ENCODE measurements at places on chromosomes 11 and 22. TPM values are rescaled to one million over a fixed set of nuclear protein-coding genes. Genes with fewer than 3 reads are reported as not detected.

The COPB1 gene
- total RNA-seq, result 92.3 TPM

DNA sequence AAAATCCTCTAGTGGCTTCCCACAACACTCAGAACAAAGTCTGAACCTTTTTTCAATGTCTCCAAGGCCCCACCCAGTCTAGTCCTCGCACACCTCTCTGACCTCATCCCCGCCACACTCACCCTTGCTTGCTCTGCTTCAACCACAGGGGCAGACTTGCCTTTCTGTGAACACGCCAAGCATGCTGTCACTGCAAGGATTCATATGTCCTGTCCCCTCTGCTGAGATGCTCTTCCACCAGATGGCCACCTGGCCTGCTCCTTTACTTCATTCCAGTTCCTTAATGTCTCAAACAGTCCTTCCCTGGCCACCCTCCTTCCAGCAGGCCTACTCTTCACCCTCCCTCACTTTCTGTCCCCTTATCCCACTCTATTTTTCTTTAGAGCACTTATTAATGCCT, 60.6 kb upstream of the ARHGAP20 start:
- H3K36me3 ChIP-seq, result no peaks in the 10 kb centered on the region
- no peak overlapping the region for H3K27ac ChIP-seq
- no peak overlapping the region for H3K4me3 ChIP-seq
- H3K4me1 ChIP-seq, result no peaks in the 10 kb centered on the region
- no peak for DNase-seq

The GRK3 gene
- total RNA-seq, result 11.5 TPM

The KCNC1 gene
- 0.03 TPM for total RNA-seq

The TNNT3 gene
- total RNA-seq, result 0.60 TPM

GRCh38 chr22:47304854-47305253, 542.4 kb downstream of the TBC1D22A start:
- H3K4me1 ChIP-seq, result no peaks in the 10 kb centered on the region
- DNase-seq, result no peak
- no peaks in the 10 kb centered on the region for H3K27me3 ChIP-seq
- H3K36me3 ChIP-seq, result no peaks in the 10 kb centered on the region

The POU2AF1 gene
- total RNA-seq, result 18.5 TPM

- H3K4me3 ChIP-seq, result no peak overlapping the region
- no peaks in the 10 kb centered on the region for H3K4me1 ChIP-seq
- no peak overlapping the region for H3K27ac ChIP-seq
- no peaks in the 10 kb centered on the region for H3K36me3 ChIP-seq
Measured at GRCh38 chr11:104214517-104214916, 50.6 kb upstream of the PDGFD start.

The DGKZ gene
- 50.6 TPM for total RNA-seq

- H3K4me1 ChIP-seq, result peaks cover 4% of the 10 kb centered on the region
- DNase-seq, result no peak
Measured at GRCh38 chr11:68816251-68816776, 25.4 kb downstream of the CPT1A start.

The SPA17 gene
- 10.7 TPM for total RNA-seq

- no peaks in the 10 kb centered on the region for H3K36me3 ChIP-seq
- H3K4me3 ChIP-seq, result no peak overlapping the region
- no peak for DNase-seq
- H3K4me1 ChIP-seq, result no peaks in the 10 kb centered on the region
- H3K27ac ChIP-seq, result no peak overlapping the region
Measured at GRCh38 chr11:100703801-100704575, 16.9 kb downstream of the ARHGAP42 start.

- no peak for DNase-seq
- no peaks in the 10 kb centered on the region for H3K27me3 ChIP-seq
- H3K4me1 ChIP-seq, result no peaks in the 10 kb centered on the region
- no peak overlapping the region for H3K4me3 ChIP-seq
- H3K36me3 ChIP-seq, result no peaks in the 10 kb centered on the region
Measured at GRCh38 chr11:129610545-129610944, 205.1 kb upstream of the TMEM45B start.
